Lower lobe of right lung (tissue), 2 donors: ENCODE measurements at places on chromosomes 7 and 10. TPM values are rescaled to one million over a fixed set of nuclear protein-coding genes. Genes with fewer than 3 reads are reported as not detected.
A peak's percentile ranks its signal among the peaks of the same experiment; 100 is the strongest.

Gene SORCS1
- total RNA-seq = 0.15 TPM

Gene ANKIB1
- 48.0 TPM for total RNA-seq

Gene ARL4A
- 44.8 TPM for total RNA-seq

Gene C10orf120
- total RNA-seq = not detected

DNA sequence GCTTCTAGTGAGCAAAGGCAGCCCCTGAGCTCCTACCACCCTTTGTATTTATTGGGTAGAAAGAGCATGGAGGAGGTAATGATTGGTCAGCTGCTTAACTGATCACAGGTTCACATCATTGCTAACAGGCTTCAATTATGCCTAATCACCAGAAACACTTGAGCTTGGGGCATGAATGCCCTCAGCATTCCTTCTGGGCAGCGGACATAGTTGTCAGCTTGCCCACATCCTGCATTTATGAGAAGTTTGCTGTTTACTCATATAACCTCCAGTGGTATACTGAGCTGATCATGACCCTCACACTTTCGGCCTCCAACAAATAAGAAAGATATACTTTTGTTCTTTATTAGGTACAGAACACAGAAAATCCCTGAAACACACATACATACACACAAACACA is 140.3 kb upstream of the ODAD2 start:
- H3K4me1 ChIP-seq = no peaks in the 10 kb centered on the region
- no peak overlapping the region for H3K4me3 ChIP-seq
- no peaks in the 10 kb centered on the region for H3K36me3 ChIP-seq
- H3K27ac ChIP-seq = no peak overlapping the region
- DNase-seq = no peak
- no peaks in the 10 kb centered on the region for H3K27me3 ChIP-seq

- H3K36me3 ChIP-seq = no peaks in the 10 kb centered on the region
- no peaks in the 10 kb centered on the region for H3K27me3 ChIP-seq
- H3K27ac ChIP-seq = no peak overlapping the region
- no peak for DNase-seq
- no peaks in the 10 kb centered on the region for H3K4me1 ChIP-seq
- H3K4me3 ChIP-seq = no peak overlapping the region
Observed at GRCh38 chr10:93106631-93107072, 33.0 kb downstream of the CYP26A1 start.

DNA sequence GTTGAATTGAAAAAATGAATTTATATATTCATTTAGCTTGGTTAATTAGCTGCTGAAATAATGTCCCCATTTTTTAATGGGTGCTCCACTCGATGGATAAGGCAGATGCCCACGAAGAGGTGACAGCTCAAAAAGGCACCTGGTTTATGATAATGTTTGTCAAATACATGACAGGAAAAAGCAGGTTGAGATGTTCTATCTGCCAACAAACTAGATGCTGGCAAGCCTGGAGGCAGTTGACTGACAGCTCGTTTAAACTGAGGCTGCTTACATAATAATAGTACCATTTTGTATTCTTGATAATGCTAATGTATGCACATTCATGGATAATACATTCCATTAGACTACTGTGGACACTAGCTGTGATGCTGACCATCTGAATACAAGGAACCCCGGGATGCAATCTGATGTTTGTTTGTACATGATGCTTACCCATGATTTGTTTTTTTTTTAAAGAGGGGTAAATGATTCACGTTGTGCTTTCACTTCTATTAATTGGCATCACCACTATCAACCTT is 69.0 kb upstream of the GPR158 start:
- H3K27ac ChIP-seq = no peak overlapping the region
- H3K27me3 ChIP-seq = peaks cover 3% of the 10 kb centered on the region
- H3K4me3 ChIP-seq = no peak overlapping the region
- DNase-seq = no peak
- no peaks in the 10 kb centered on the region for H3K36me3 ChIP-seq
- no peaks in the 10 kb centered on the region for H3K4me1 ChIP-seq

GRCh38 chr7:41504214-41504980 is 198.5 kb downstream of the INHBA start:
- no peaks in the 10 kb centered on the region for H3K4me1 ChIP-seq
- H3K27ac ChIP-seq = no peak overlapping the region
- H3K4me3 ChIP-seq = no peak overlapping the region
- H3K27me3 ChIP-seq = no peaks in the 10 kb centered on the region
- H3K36me3 ChIP-seq = no peaks in the 10 kb centered on the region

DNA sequence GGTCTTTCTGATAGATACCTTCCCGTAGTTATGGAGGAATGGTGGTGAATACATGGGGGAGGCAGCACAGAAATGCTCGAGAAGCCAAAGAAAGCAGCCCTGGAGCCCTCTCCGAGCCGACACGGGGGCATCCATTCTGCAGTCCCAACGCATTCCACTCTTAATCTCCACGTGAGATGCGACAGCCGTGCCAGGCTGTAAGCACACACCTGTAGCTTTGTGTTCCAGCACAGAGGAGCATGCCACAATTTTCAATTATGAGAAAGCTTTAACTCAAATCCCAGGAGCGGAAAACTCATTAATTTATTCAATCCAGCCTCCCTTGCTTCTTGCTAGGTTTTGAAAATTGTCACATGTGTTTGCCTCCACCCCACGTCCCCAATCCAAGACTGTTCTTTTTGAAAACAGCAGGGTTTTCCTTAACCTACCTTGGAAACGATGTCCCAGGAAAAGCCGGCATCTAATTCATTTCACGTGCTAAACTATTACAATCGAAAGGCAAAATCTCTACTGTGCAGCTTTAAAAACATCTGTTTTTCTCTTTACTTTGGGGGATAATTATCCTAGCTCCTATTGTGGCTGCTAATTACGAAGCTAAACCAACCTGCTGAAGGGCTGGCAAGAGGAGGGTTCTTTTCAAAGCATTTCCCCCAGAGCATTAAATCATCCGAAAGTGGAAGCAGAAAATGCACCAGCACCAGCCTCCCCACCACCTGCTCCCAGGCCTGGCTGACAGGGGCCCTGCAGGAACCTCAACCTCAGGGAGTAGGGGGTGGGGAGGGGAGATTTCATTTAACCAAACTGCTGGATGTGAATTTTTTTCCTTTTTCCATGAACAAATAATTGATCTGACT is 56.0 kb upstream of the CHST15 start:
- DNase-seq = no peak
- H3K36me3 ChIP-seq = no peaks in the 10 kb centered on the region
- no peak overlapping the region for H3K4me3 ChIP-seq
- H3K4me1 ChIP-seq = peaks cover 35% of the 10 kb centered on the region
- H3K27me3 ChIP-seq = no peaks in the 10 kb centered on the region
- H3K27ac ChIP-seq = no peak overlapping the region

DNA sequence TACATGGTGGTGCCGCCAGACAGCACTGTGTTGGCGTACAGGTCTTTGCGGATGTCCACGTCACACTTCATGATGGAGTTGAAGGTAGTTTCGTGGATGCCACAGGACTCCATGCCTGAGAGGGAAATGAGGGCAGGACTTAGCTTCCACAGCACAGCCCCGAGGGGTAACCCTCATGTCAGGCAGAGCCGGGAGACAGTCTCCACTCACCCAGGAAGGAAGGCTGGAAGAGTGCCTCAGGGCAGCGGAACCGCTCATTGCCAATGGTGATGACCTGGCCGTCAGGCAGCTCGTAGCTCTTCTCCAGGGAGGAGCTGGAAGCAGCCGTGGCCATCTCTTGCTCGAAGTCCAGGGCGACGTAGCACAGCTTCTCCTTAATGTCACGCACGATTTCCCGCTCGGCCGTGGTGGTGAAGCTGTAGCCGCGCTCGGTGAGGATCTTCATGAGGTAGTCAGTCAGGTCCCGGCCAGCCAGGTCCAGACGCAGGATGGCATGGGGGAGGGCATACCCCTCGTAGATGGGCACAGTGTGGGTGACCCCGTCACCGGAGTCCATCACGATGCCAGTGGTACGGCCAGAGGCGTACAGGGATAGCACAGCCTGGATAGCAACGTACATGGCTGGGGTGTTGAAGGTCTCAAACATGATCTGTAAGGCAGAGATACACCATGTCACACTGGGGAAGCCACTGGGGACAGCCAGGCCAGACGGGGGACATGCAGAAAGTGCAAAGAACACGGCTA is 104.6 kb upstream of the TNRC18 start:
- peak overlapping the region; percentile 100 for H3K27ac ChIP-seq
- peak; percentile 66 for DNase-seq
- peaks cover 44% of the 10 kb centered on the region for H3K36me3 ChIP-seq
- peak overlapping the region; percentile 96 for H3K4me3 ChIP-seq
- no peaks in the 10 kb centered on the region for H3K27me3 ChIP-seq

- H3K27me3 ChIP-seq = peaks cover 3% of the 10 kb centered on the region
- no peak for DNase-seq
- no peaks in the 10 kb centered on the region for H3K36me3 ChIP-seq
- no peak overlapping the region for H3K4me3 ChIP-seq
Observed at GRCh38 chr7:101598986-101599771, 29.9 kb downstream of the MYL10 start.

- no peaks in the 10 kb centered on the region for H3K4me1 ChIP-seq
- H3K27ac ChIP-seq = no peak overlapping the region
- no peak overlapping the region for H3K4me3 ChIP-seq
- H3K27me3 ChIP-seq = no peaks in the 10 kb centered on the region
Observed at GRCh38 chr10:67816719-67817118, 21.3 kb downstream of the DNAJC12 start.

DNA sequence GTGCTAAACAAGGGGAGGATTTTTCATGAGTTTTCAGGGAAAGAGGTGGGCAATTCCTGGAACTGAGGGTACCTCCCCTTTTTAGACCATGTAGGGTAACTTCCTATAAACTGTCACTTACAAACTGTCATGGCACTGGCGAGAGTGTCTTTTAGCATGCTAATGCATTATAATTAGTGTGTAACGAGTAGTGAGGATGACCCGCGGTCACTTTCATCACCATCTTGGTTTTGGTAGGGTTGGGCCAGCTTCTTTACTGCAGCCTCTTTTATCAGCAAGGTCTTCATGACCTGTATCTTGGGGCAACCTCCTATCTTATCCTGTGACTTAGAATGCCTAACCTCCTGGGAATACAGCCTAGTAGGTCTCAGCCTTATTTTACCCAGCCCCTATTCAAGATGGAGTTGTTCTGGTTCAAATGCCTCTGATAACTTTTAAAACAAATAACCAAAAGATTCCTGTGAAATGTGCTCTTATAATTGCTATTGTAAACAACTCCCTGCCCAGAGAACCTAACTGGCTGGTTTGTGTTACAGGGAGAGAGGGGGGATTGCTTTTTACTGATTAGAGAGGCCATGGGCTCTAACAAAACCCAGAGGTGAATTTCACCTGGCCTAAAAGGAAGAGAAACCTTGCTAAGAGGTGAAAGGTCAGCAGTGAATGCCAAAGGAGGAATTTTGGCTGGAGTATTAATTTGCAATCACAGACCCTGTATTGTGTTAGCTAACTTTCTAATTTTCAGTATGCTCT is 64.3 kb downstream of the EEPD1 start:
- H3K27me3 ChIP-seq = no peaks in the 10 kb centered on the region
- no peak for DNase-seq
- no peaks in the 10 kb centered on the region for H3K36me3 ChIP-seq
- no peak overlapping the region for H3K4me3 ChIP-seq

DNA sequence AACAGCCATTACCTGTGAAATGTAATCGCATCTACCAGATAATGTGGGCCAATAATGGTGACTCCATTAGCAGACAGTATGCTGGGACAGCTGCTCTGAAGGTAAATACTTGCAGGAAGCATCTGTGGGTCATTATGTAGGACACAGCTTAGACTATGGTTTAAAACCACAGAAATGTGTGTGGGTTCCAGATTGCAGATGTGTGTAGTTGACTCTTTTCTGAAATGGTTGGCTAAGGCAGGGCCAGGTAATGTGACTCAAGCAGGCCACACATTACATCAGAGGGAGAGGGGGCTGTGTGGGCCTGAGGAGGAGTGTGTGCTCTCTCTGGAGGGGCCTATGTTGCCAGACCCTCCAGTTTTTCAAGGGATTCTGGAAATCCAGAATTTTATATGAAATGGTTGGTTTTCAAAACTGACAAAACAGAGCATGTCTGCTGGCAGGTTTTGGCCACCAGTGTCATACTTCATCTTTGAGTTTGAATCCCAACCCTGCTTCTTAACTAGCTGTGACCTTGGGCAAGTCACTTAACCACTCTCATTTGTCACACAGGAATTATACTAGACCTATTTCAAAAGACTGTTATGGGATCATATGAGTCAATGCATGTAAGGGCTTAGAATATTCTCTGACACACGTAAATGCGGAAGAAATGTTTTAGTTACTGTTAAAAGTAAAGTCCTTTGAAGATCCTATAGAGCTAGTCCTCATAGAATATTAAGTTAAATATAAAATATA is 64.5 kb downstream of the MCMBP start:
- DNase-seq = no peak
- H3K27me3 ChIP-seq = no peaks in the 10 kb centered on the region
- no peak overlapping the region for H3K27ac ChIP-seq
- H3K4me1 ChIP-seq = no peaks in the 10 kb centered on the region
- H3K4me3 ChIP-seq = no peak overlapping the region

DNA sequence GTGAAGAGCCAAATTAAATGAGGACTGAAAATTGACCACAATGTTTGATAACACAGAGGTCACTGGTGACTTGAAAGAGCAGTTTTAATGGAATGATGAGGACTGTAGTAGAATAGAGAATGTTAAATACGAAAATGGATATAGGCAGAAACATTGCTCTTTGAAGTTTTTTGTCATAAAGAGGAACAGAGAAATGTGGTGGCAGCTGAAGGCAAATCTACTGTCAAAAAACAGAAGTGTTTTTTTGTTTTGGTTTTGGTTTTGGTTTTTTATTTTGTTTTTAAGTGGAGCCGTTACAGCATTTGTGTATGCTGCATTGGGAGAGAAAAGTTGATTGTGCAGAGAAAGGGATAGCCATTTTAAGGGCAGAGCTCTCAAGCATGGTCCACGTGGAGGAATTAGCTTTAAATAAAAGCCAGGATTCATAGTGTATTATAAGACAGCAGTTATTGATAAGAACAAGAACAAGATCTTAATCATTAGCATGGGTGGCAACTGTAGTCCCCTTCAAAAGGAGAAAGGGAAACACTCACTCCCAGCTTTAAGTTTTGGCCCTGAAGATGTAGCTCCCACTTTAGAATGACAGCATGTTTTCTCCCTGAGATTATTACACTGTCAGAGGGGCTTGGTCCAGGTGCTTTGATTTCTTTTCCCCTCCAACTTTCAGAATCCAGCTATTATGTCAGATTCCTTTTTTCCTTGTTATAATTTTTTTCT is 156.7 kb upstream of the BET1 start:
- peak overlapping the region; percentile 51 for H3K27ac ChIP-seq
- H3K36me3 ChIP-seq = no peaks in the 10 kb centered on the region
- H3K27me3 ChIP-seq = no peaks in the 10 kb centered on the region
- H3K4me1 ChIP-seq = no peaks in the 10 kb centered on the region
- H3K4me3 ChIP-seq = peak overlapping the region; percentile 3
- no peak for DNase-seq

- peak overlapping the region; percentile 92 for H3K27ac ChIP-seq
- H3K4me1 ChIP-seq = peaks cover 14% of the 10 kb centered on the region
- H3K27me3 ChIP-seq = peaks cover 3% of the 10 kb centered on the region
- peak overlapping the region; percentile 77 for H3K4me3 ChIP-seq
- DNase-seq = peak; percentile 64
Observed at GRCh38 chr10:86711513-86712316, 43.4 kb downstream of the LDB3 start.

DNA sequence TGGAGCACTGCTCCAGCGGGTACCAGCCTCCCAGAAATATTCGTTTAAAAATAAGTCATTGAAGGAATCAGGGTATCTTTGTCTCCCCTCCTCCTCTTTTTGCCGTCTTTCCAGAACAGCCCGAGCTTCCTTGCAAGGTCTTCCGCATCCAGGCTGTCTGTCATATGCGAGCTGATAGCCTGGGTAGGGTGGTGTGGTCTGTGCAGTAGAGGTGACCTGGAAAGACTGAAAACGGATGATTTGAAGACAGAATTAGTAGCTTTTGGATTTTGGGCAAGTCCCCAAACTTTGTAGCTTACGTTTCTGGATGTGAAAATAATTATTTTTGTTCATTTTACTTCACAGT is 480 bp downstream of the VPS50 start:
- H3K4me1 ChIP-seq = peaks cover 15% of the 10 kb centered on the region
- DNase-seq = no peak
- peak overlapping the region; percentile 80 for H3K27ac ChIP-seq
- peak overlapping the region; percentile 80 for H3K4me3 ChIP-seq
- H3K36me3 ChIP-seq = no peaks in the 10 kb centered on the region
